ENCODE measurements at places on chromosomes 16 and 17.

DNA sequence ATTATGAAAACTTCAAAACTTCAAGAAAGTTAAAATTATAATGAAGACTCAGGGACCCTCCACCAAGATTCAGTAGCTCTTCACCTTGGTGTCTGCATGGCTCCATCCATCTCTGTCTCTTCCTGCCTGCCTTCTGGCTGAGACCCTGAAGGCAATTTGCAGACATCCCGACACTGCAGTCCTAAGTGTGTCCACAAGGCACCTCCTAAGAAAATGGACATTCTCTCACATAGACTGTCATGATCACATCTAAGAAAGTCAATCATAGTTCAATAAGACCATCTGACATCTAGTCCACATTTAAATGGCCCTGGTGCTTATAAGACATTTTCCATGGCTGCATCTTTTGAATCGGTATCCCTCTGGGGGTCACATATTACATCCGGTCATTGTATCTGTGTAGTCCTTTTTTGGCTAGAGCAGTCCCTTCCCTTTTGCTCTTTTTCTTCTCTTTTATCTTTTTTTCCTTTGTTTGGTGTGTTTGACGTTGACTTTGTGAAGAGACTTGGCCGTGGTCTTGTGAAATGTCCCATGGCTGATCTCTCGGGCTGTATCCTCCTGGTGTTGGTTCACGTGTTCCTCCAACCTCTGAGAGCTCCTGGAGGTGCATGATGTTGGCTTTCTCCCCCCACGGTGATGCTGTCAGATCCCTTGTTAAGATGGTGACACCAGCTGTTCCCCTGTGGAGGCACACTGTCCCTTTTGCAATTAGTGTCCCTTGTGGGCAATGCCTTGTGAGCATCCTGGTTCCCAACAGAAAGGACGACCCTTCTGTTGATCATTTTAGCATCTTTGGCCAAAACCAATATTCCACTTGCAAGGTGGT is 5.0 kb upstream of the TNFRSF13B start:
- no peak for DNase-seq

GRCh38 chr17:43779145-43780125 is 658 bp upstream of the DUSP3 start:
- DNase-seq = peak; percentile 13

- no peak for DNase-seq
These were observed 32.3 kb downstream of the FBXO31 start for GRCh38 chr16:87351320-87351698.

DNA sequence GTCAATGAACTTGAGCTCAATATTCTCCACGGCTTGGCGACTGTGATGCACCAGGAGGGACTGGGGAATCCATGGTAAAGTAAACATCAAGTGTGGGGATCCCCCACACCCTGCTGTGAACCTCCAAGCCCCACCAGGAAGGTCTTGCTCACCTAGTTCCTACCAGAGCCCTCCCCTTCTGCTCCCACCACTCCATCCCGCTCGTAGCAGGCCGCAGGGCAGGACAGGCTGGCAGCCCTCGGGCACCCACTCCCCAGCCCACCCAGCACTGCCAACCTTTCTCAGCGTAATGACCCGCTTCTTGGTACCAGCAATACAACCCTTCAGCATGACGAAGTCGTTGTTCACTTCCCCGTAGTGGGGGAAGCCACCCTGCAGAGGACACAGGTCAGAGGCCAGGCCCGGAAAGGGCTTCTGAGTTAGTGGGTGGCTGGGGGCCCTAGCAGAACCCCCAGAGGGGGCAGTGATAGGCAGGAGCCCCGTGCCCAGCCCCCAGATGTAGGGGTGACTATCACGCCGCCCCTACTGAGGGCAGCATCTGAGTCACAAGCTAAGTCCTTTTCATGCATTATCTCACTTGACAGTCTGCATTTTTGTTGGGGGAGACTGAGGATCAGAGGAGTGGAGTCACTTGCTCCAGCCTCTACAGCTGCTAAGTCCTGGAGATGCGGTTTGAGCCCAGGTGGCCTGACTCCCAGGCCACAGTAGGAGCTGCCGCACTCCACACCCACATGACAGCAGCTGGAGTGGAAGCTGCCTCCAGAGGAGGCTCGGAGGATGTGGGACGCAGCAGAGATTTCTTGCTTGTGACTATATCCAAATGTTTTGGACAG is 2.8 kb upstream of the MSRB1 start:
- no peak for DNase-seq

- no peak for DNase-seq
These were observed 60.0 kb downstream of the USP22 start for GRCh38 chr17:20982589-20983358.

All from SIG-M5 (cell line).